A549 treated with CORT108297 at 1 μM for 4 hours (cell line): ENCODE measurements at places on chromosomes 5 and 9. TPM values are rescaled to one million over a fixed set of nuclear protein-coding genes. Genes with fewer than 3 reads are reported as not detected.

The PCDHGA9 gene
- total RNA-seq = 0.02 to 0.09 TPM (median 0.05 TPM) in 4 of 5 replicates, not detected in the other

The CARTPT gene
- total RNA-seq = not detected in 5 replicates

The SLC34A3 gene
- total RNA-seq = 0.07 to 0.14 TPM (median 0.10 TPM) in 4 of 5 replicates, not detected in the other

The HK3 gene
- 0.03 to 0.44 TPM (median 0.12 TPM) in 3 of 5 replicates, not detected in the others for total RNA-seq

The KCNV2 gene
- not detected in 5 replicates for total RNA-seq

The ORM2 gene
- total RNA-seq = not detected in 5 replicates
